HCT116 (cell line): ENCODE measurements at places on chromosomes 13 and 19.

- DNase-seq, result no peak
Measured at GRCh38 chr13:23701636-23702035, 131.4 kb downstream of the TNFRSF19 start.

DNA sequence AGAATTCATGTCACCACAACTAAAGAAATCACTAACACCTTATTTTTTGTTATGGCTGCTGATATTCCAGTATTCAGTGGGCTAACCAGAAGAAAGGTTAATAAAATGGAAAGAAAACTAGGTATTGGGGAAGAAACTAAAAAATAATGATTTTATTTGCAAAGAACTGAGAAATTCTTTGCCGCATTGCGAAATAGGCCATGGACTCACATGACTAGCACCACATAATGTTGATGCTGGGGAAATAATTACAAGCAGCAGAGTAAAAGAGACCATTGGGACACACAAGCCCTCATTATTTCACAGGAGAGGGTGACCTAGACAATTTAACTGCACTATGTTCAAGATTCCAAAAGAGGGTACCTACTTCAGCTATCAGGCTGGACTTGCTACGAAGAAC is 1411.5 kb downstream of the SLITRK5 start:
- DNase-seq, result no peak

- DNase-seq, result no peak
Measured at GRCh38 chr13:107993239-107993949, 221.9 kb downstream of the LIG4 start.

- DNase-seq, result no peak
Measured at GRCh38 chr13:111062966-111063365, 52.1 kb upstream of the ARHGEF7 start.

GRCh38 chr13:65112123-65112522 is 2118.0 kb downstream of the PCDH9 start:
- DNase-seq, result no peak

- DNase-seq, result no peak
Measured at GRCh38 chr13:20782116-20782708, 8.5 kb upstream of the EEF1AKMT1 start.

- no peak for DNase-seq
Measured at GRCh38 chr13:86932776-86933334, 738.3 kb upstream of the SLITRK5 start.

- DNase-seq, result no peak
Measured at GRCh38 chr13:32530841-32531253, 7.7 kb downstream of the N4BP2L2 start.

DNA sequence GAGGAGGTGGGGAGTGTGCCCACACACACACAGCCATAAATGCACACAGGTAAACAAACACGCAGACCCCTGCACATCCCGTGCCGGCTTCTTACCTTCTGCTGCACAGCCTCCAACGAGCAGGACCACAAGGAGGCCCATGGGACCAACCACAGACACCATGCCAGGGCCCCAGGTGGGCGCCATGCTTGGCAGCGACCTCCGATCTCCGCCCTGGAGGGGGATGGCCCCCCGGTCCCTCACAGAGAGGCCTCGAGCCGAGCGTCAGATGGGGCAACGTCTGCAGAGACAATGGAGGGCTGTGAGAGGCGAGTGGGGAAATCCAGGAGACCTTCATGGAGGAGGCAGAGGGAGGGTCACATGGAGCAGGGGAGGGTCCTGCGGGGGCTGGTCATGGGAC is 54.7 kb downstream of the PTPRS start:
- DNase-seq, result no peak

DNA sequence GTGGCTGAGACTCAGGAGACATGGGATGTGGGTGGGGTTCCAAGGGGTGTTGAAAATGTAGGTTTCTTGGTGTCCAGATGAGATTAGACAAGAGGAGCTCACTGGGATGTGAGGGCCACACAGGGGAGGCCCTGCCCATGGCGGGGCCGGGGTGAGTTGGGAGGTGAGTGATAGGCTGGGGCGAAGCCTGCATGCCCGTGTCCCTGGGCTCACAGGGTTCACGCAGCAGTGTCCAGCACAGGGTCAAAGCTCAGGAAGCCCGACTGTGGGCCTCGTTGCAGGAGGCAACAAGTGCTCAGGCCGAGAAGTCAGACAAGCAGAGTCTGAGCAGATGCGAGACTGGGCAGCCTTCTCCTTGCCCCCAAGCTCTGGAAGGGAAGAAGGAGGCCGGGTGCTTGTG is 27.2 kb downstream of the CCDC8 start:
- no peak for DNase-seq

DNA sequence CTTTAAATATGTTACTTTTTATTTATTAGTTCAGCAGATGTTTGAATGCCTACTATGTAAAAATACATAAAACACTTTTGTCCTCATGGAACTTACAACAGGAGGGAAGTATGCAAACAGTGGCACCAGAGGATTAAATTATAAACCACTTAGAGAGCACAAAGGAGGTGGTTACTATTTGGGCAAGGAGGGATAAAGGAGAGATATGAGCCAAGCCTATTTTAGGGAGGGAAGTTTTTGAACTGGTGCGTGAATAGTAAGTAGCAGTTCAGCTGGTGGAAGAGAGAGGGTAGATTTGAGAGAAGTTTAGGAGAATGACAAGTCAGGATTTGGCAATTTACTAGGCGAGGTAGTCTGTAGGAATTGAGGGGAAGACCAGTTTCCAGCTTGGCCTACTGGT is 8.6 kb downstream of the AKAP11 start:
- DNase-seq, result no peak

DNA sequence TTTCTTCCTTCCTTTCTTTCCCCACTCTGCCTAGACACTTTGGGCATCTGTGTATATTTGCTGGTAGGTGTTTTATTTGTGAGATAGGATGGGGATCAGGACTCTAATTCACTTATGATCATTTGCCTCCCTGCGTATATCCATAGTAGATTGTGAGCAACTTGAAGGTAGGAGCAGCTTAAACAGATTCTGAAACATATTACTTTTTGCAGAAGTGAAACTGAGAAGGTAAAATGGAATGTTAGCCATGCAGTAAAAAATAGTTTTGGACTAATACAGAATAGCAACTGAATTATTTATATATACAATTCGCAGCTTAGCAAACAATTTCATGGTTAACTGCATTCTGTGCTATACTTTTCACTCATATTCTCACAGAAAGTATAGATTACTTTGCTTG is 38.7 kb downstream of the RNF6 start:
- no peak for DNase-seq

- no peak for DNase-seq
Measured at GRCh38 chr13:102707467-102707866, 12.6 kb upstream of the METTL21C start.

- no peak for DNase-seq
Measured at GRCh38 chr13:35984776-35985453, 146.3 kb downstream of the DCLK1 start.

DNA sequence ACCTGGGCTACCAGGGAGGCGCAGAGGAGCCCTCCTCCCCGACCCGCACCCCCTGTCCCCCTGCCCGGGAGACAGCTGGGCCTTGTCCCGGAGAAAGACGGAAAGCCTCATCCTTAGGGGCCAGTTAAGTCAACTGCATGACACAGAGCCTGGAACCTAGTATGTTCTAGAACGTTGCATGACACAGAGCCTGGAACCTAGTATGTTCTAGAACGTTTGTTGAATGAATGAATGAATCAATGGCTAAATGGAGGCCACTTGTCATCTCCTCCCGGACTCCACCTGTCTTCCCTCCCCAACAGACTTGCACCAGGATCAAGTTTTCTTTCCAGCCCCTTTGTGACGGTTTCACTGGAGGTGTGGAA is 706 bp downstream of the SERP2 start:
- no peak for DNase-seq

GRCh38 chr19:47729799-47730520 is 15.4 kb upstream of the NOP53 start:
- no peak for DNase-seq

DNA sequence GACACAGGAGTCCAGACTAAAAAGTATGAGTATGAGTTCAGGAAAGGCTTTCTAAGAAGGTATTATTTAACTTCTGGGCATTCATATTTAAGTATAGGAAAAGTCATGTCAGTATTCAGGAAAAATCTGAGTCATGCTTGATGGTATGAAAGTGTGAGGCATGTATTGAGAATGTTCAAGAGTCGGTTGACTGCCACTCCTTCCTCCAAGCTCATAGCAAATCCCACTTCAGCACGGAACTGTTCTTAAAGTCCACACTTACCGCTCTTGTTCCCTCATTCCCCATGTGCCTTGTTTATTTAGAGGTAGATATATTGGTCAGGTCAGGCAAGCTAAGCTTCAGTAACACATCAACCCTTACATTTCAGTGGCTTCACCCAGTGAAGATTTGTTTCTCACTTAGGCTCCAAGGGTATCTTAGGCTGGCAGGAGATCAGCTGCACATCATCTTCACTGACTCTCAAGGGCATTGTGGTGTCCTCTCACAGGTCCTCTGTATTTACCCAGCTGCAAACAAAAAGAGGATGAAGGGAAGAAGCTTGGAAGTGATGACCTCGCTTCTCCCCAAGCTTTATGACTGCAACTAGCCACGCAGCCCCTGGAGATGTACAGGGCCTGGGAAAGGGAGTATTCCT is 1189.2 kb downstream of the EFNB2 start:
- peak; percentile 26 for DNase-seq

- DNase-seq, result no peak
Measured at GRCh38 chr13:107765724-107766401, 449.5 kb downstream of the LIG4 start.

GRCh38 chr19:30029721-30030510 is 87.9 kb downstream of the URI1 start:
- peak; percentile 2 for DNase-seq
